Activated CD8-positive, alpha-beta memory T cell treated with anti-CD3 and anti-CD28 coated beads for 1 hour (primary cell): ENCODE measurements at places on chromosomes 7 and 10.

GRCh38 chr7:143510854-143511592 is 33.4 kb downstream of the TAS2R41 start:
- DNase-seq: no peak

- no peak for DNase-seq
These were observed 78.4 kb upstream of the EMX2 start for GRCh38 chr10:117464176-117464575.

GRCh38 chr7:33509206-33509605 is 379.8 kb downstream of the BBS9 start:
- DNase-seq: no peak

GRCh38 chr7:157313645-157314044 is 23.2 kb upstream of the DNAJB6 start:
- no peak for DNase-seq

DNA sequence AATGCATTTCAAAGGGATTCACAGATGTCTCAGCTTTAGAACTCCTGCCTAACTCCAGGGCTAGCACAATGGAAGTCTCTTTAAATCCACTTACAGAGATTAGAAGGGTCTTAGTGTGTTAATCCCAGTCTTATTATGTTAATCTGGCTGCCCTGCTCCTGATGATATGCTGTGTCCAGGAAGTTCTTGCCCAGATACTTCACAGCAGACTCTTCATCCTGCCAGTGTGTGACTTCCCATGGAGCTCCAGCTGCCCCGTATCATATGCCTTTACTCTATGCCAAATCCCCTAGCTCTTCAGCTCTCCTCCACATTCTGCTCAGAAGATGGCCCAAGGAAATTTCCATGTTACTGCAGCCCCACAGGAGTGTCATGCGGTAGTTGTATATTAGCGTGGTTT is 533.8 kb downstream of the GALNT17 start:
- no peak for DNase-seq

DNA sequence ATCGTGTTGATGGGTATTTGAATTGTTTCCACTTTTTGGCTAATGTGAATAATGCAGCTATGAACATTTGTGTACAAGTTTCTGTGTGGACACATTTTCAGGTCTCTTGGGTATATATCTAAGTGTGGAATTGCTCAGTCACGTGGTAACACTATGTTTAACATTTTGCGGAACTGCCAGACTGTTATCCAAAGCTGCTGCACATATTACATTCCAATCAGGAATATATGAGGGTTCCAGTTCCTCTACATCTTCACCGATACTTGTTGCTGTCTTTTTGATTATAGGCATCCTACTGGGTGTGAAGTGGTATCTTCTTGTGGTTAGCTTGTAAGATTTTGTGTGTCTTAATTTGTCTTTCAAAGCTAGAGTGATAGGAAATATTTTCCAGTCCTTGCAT is 6.8 kb downstream of the PTPN12 start:
- no peak for DNase-seq

DNA sequence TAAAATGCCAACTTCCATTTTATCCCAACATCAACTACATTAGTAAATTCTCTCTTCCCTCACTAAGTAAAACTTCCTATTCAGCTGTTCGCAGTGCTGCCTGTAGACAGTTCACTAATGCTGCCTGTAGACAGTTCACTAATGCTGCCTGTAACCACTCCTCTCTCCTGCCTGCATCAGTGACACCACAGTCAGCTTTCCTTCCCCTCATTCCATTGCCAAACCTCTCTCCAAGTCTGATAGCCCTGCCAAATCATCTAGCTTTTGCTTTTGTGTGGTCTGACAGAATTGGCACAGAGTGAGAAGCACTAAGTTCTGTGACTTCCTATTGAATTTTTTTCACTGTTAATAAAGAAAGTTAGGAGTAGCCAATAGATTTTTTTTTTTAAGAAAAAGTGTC is 43.0 kb upstream of the MACC1 start:
- DNase-seq: no peak

DNA sequence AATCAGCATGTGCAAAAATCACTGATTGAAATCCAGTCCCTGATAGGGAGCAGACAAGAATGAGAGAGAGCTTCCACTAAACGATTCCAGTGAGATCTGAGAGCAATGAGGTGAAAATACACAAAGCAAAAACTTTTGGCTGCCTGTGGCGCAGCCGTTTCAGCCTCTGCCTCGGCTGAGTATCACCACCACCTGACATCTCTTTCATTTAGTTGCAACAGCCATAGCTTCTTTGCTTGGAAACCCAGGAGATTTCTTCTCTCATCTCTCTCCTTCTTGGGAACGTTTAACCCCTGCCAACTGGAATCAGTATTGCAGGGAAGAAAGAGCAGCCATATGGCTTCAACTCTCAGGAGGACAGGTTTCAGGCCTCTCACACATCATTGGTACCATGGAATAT is 237.3 kb upstream of the AGK start:
- DNase-seq: no peak

GRCh38 chr7:127194571-127194970 is 58.2 kb downstream of the GRM8 start:
- DNase-seq: no peak

DNA sequence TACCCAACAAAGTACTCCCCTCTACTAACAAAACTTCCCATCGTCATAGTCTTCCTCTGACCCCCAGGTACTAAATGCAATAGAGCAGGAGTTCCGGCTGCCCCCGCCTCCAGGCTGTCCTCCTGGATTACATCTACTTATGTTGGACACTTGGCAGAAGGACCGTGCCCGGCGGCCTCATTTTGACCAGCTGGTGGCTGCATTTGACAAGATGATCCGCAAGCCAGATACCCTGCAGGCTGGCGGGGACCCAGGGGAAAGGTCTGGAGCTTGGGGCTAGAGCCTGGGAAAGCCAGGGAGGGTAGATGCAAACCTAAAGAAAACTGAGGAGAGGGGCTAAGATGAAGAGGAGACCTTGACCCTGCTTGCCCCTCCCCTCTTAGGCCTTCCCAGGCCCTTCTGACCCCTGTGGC is 15.3 kb downstream of the EPHB6 start:
- no peak for DNase-seq

GRCh38 chr7:6273917-6274630 is 1.6 kb upstream of the CYTH3 start:
- DNase-seq: no peak

GRCh38 chr10:35675846-35676245 is 33.8 kb upstream of the FZD8 start:
- no peak for DNase-seq
